Breast epithelium (tissue), 4 donors: ENCODE measurements at places on chromosomes 5 and 9.

DNA sequence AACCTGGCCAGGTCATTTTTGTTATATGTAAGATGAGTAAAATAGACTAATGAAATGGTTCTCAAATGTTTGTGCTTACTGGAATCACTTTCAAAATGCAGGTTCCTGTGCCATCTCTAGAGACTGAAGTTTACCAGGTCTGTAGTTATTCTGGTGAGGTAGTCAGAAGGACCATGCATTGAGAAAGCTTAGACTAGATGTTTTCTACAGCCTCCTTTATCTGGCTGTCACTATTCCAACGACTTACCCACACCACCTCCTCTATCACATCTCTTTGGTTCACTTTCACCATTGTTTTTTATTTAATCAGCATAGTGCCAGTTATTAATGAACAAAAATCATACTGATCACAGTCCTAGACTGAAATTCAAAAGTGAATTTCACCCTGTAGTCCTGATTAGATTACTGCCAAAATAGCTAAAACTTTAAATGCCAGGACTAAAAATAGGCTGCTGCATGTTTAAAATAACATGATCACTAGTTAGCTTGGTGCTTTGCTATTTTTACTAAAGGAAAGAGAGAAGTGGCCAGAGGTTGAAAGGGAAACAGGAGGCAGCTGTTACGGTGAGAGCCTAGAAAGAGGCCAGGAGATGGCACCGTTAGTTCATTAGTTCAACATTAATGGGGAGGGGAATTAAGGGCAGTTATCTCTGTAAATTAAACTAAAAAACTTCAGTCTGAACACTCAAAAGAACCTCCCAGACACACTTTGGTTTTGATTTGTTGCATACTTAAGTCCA lies 13.9 kb upstream of the FNIP1 start:
- no peak overlapping the region for H3K27ac ChIP-seq
- H3K4me1 ChIP-seq: no peaks in the 10 kb centered on the region
- H3K36me3 ChIP-seq: no peaks in the 10 kb centered on the region
- H3K4me3 ChIP-seq: no peak overlapping the region

- H3K27me3 ChIP-seq: no peaks in the 10 kb centered on the region
- no peak overlapping the region for H3K4me3 ChIP-seq
- no peaks in the 10 kb centered on the region for H3K4me1 ChIP-seq
Measured at GRCh38 chr5:113612060-113612496, 98.6 kb downstream of the YTHDC2 start.

GRCh38 chr5:1793301-1793740 lies 6.3 kb downstream of the MRPL36 start:
- no peaks in the 10 kb centered on the region for H3K36me3 ChIP-seq
- peaks cover 7% of the 10 kb centered on the region for H3K4me1 ChIP-seq
- peak; percentile 22 for DNase-seq
- no peak overlapping the region for H3K4me3 ChIP-seq
- peak overlapping the region; percentile 14 for H3K27ac ChIP-seq

DNA sequence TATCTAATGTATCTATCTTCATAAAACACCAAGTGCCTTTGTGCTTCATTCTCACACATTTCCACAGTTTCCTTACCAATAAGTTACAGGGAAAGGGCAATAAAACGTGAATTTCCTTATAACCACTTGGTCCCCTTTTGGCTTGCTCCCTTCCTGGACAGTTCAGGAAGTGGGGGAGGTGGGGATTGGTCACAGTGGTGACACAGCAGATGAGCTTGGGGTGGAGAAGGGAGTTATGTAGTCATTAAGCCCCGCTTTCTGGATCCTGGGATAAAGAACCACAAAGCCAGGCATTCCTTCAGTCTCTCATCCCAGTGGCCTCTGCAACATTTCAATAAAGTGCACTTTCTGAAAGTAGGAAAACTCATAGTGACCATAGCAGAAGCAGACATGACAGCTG lies 47.1 kb upstream of the FYB1 start:
- no peaks in the 10 kb centered on the region for H3K4me1 ChIP-seq
- H3K36me3 ChIP-seq: no peaks in the 10 kb centered on the region
- DNase-seq: no peak
- H3K27me3 ChIP-seq: no peaks in the 10 kb centered on the region
- no peak overlapping the region for H3K27ac ChIP-seq

DNA sequence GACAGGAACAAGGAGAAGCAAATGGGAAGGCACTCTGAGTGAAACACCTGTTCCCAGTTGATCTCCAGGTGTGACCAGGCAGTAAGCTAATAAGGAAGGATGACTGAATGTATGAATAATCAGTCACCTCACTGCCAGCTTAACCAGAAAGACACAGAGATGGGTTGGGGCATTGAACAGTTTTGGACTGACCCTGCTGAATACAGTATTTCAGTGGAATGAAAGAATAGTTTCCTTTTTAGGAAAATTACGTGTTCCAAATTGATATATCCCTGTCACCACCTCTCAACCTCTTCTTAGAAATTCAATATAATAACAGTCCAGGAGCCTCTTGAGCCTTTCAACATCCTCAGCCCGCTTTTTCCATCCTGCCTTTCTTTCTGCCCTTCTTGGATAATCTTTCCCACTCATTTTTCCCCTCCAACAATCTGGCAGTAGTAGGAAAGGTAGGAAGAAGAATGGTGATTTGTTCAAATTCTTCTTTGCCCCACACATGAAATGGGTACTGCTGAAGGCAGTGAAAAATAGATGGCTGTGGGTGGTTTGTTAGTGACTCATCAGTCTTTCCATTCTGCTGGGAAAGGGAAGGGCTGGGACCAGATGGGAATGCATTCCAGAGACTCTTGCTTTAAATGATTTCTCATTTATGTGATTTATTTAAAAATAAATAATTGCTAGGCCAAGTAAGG lies 117.9 kb downstream of the ZSWIM6 start:
- no peaks in the 10 kb centered on the region for H3K4me1 ChIP-seq
- no peaks in the 10 kb centered on the region for H3K27me3 ChIP-seq
- no peak for DNase-seq

GRCh38 chr9:5721279-5722087 lies 92.6 kb downstream of the RIC1 start:
- H3K27ac ChIP-seq: no peak overlapping the region
- no peak overlapping the region for H3K4me3 ChIP-seq

DNA sequence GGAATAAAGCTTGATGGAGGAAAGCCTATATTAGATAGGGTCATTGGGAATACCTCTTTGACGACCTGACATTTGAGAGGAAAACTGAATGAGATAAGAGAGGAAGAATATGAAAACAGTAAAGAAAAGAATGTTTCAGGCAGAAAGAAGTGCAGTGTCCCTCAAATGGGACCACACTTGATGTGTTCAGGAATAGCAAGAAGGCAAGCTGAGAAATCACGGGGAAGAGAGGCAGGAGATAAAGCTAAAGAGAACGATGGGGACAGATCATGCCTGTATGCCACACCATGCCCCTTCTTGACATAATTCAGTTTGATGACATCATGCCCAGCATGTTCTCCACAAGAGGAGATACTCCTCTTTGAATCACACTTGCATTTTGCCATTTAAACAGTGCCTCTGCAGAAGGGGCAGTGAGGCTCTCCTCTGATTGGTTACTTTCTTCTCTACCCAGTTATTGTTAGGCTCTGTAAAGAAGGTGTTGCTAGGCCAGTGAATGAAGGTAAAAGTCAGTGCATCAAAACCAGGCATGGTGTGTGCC lies 7.6 kb downstream of the AP3S1 start:
- H3K4me3 ChIP-seq: no peak overlapping the region
- no peak for DNase-seq
- H3K27ac ChIP-seq: no peak overlapping the region
- H3K36me3 ChIP-seq: no peaks in the 10 kb centered on the region

- H3K36me3 ChIP-seq: no peaks in the 10 kb centered on the region
- H3K27me3 ChIP-seq: no peaks in the 10 kb centered on the region
- no peak overlapping the region for H3K27ac ChIP-seq
- H3K4me3 ChIP-seq: no peak overlapping the region
Measured at GRCh38 chr9:106529616-106530015, 333.4 kb upstream of the ZNF462 start.

DNA sequence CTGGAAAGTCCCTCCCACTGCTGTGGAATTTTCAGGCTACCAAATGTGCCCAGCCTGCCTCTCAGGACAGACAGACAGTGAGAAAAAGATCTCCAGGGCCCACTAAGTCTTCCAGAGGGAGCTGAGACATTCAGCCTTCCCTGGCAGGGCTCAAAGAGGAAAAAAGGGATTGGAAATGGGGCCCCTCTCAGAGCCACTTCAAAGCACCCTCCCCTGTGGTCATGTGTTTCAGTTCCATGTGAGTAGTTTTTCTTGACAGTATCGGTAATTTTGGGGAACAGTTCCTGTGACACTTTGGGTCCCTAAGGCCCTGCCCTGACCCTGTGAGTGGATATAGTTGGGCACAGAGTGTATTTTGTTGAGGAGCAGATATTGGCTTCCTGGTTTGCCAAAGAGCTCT lies 25.0 kb downstream of the LARP1 start:
- no peak overlapping the region for H3K4me3 ChIP-seq
- H3K36me3 ChIP-seq: no peaks in the 10 kb centered on the region
- no peaks in the 10 kb centered on the region for H3K27me3 ChIP-seq
- peaks cover 4% of the 10 kb centered on the region for H3K4me1 ChIP-seq
- H3K27ac ChIP-seq: no peak overlapping the region
- no peak for DNase-seq

DNA sequence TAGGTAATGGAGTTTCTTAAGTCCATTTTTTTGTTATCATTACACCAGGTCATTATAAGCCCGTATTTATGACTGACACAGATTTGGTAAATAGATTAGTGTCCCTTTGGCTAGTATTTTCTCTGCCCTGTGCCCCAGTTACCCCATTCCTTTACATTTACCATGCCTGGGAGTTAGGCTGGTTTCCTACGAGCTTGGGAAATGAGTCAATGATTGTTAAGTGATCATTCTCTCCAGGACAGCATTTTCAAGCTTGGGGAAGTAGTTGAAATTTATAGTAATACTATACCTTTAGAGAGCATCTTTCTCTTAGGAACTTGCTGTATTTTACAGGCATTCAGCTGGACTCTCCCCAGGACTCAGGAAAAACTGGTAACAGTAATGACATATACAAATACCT lies 573.1 kb downstream of the TLE4 start:
- no peaks in the 10 kb centered on the region for H3K27me3 ChIP-seq
- H3K4me3 ChIP-seq: no peak overlapping the region
- H3K4me1 ChIP-seq: no peaks in the 10 kb centered on the region

DNA sequence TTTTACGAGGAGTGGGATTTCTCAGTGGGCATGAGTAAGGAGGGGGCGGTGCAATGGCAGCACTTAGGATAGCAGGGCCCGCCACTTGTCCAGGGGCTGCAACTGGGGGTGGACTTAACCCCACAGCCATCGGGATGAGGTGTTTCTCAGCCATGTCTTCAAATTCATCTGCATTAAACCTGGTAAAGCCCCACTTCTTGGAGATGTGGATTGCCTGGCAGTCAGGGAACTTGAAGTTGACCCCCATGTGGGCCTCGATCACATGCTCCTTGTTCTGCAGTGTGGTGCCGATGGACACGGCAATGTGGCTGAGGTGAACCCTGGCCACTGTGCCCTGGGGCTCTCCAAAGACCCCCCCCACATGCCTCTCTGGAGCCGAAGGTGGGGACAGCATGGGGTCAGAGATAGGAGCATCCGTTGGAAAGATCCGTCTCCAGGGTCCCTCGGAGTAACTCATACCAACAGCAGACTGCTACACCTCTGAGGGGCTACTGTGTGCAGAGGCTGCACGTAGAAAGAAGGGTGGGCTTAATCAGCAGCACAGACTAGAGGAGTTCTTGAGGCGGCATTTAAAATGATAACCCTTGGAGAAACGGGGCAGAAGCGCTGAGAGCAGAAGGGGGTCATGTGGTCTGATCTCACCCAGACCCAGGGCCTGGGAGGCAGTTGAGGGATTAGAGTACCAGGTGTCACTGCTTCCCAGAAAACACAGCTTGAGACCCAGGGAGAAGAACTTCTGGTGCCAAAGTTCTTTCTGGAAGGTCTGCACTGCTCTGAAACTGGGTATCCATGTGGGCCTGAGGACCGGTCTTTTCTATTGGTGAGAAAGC lies 141.4 kb downstream of the MTX3 start:
- no peak overlapping the region for H3K27ac ChIP-seq
- H3K4me1 ChIP-seq: no peaks in the 10 kb centered on the region
- no peaks in the 10 kb centered on the region for H3K27me3 ChIP-seq
- no peak for DNase-seq

- no peak overlapping the region for H3K4me3 ChIP-seq
- DNase-seq: no peak
- no peak overlapping the region for H3K27ac ChIP-seq
- H3K27me3 ChIP-seq: no peaks in the 10 kb centered on the region
- no peaks in the 10 kb centered on the region for H3K4me1 ChIP-seq
Measured at GRCh38 chr5:156647034-156647451, 203.1 kb upstream of the PPP1R2B start.

GRCh38 chr5:142680605-142681259 lies 5.2 kb downstream of the FGF1 start:
- H3K4me1 ChIP-seq: no peaks in the 10 kb centered on the region
- H3K27me3 ChIP-seq: no peaks in the 10 kb centered on the region
- peak overlapping the region; percentile 62 for H3K27ac ChIP-seq
- H3K4me3 ChIP-seq: no peak overlapping the region
- no peaks in the 10 kb centered on the region for H3K36me3 ChIP-seq
- DNase-seq: peak; percentile 81

DNA sequence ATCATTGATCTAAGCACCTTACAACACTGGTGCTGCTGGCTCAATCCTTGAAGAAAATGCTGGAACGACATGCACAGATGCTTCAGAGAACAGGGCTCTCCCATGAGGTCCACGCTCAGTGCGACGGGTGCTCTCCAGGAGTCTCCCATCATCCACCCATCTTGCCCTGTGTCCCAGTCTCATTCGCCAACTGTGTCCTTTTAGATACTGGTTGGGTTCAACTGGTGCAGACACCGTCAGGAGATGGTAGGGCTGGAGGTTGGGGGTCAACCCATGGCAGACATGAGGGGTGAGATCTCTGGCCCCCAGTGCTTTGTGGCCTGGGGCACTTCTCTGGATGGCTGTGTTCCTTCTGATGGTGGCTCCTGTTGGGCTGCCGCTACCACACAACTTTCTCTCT lies 1.6 kb upstream of the OBP2B start:
- H3K4me3 ChIP-seq: no peak overlapping the region
- H3K27ac ChIP-seq: peak overlapping the region; percentile 75
- DNase-seq: no peak
- no peaks in the 10 kb centered on the region for H3K27me3 ChIP-seq

GRCh38 chr9:121249563-121249962 lies 18.4 kb upstream of the GSN start:
- no peaks in the 10 kb centered on the region for H3K27me3 ChIP-seq
- no peak for DNase-seq

GRCh38 chr5:172426086-172426485 lies 28.2 kb downstream of the SH3PXD2B start:
- no peaks in the 10 kb centered on the region for H3K27me3 ChIP-seq
- H3K4me1 ChIP-seq: peaks cover 10% of the 10 kb centered on the region
- DNase-seq: no peak
- H3K27ac ChIP-seq: peak overlapping the region; percentile 91
